ENCODE measurements at places on chromosomes 13 and 19. TPM values are rescaled to one million over a fixed set of nuclear protein-coding genes. Genes with fewer than 3 reads are reported as not detected.

The RRAS gene
- total RNA-seq = 104 TPM

The ZNF224 gene
- 24.6 TPM for total RNA-seq

The OR7G2 gene
- total RNA-seq = not detected

DNA sequence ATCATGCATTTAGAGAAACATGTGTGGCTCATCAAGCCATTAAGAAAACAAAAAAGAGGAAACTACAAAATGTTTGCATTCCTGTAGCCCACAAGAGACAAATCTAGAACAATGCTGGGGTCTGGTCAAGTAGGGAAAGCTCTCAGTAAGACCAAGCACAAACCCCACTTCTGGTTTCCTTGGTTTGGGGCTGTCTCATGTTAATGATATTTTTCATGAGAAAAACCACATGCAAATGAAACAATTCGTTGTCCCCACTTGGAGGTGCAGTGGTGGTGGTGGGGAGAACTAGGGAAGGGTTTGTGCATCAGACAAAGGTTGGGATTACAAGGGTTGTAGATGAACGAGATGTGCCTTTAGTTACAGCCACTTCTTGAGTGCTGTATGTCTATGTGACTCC is 7.0 kb upstream of the RB1 start:
- no peak for DNase-seq

- DNase-seq = no peak
Measured at GRCh38 chr13:30129411-30129810, 177.9 kb downstream of the KATNAL1 start.

DNA sequence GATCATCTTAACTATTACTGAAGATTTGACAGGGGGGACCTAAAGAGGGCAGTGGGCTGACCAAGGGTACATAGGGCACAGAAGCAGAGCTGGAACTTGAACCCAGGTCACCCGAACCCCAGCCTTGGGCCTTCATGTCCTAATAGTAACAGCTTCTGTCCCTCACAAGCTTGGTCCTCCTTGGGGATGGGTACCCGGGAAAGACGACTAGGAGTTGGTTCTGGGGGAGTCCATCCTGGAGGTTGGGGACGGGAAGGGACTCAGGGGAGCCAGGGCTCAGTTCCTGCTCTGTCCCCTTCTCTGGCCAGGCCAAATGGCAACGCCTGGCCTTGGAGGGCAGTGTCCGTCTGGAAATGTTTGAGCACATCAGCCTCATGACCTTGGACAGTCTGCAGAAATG is 39.6 kb upstream of the CYP4F8 start:
- no peak for DNase-seq

GRCh38 chr19:33815380-33816340 is 19.0 kb downstream of the KCTD15 start:
- peak; percentile 37 for DNase-seq

All from astrocyte (in vitro differentiated cells and primary cell).